ENCODE measurements at places on chromosomes 2 and 18. TPM values are rescaled to one million over a fixed set of nuclear protein-coding genes. Genes with fewer than 3 reads are reported as not detected.
A peak's percentile ranks its signal among the peaks of the same experiment; 100 is the strongest.

DNA sequence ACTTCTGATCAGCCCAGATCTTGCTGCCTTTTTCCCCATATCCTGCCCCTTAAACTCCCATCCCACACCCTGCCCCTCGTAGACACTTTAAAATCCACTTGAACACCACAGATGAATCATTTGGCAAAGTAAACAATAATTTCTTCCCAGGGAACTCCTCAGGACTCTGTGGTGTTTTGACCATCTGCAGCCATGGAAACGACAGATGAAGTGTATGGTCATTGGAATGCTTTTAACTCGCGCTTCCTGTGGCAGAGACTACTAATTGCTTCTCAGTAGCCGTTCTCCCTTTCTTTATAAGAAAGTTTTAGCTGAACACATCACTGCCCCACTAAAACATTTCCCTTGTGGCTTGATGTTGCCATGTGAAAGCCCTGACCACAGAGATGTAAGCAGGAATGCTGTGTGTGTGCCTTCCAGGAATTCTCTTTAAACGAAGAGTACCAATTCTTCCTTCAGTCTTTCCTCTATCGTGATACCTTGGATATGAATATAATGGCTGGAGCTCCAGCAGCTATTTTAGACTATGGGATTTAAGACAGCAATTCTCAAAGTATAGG, 92.7 kb upstream of the PARD3B start:
- peaks cover 22% of the 10 kb centered on the region for H3K4me1 ChIP-seq
- H3K27me3 ChIP-seq: no peaks in the 10 kb centered on the region
- peak; percentile 96 for DNase-seq
- H3K36me3 ChIP-seq: no peaks in the 10 kb centered on the region

- peaks cover 47% of the 10 kb centered on the region for H3K4me1 ChIP-seq
- H3K27ac ChIP-seq: peak overlapping the region; percentile 95
- no peaks in the 10 kb centered on the region for H3K27me3 ChIP-seq
- H3K36me3 ChIP-seq: no peaks in the 10 kb centered on the region
Observed at GRCh38 chr18:12608301-12608700, 49.6 kb downstream of the SPIRE1 start.

DNA sequence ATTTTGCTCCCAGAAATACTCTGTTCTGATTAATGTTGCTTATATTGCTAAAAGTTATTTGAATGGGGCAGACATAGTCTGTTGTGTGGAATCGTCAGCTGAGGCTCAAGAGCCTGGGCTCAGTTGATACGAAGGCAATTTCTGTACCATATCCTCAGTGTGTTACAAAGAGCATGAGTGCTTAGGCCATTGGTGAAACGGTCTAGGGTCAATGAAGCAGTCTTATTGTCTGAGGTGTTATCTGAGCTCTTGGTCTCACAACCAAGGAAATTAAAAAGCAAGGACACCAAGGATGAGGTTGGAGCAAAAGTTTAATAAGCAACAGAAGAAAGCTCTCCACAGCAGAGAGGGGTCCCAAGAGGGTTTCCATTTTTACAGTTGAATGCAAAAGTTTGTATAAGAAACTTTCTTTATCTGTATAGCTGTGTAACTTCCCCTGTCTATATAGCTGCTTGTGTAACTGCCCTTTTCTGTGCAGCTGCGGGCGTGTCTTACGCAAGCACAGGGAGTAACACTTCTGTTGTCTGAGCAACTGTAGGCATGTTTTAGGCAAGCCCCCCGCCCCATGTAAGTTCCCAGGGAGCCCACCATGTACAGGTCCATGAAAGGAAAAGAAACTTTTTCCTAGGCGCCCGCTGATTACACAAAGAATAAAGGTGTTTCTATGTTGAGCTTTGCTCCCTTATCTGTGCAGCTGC, 40.6 kb upstream of the DSC1 start:
- H3K27me3 ChIP-seq: no peaks in the 10 kb centered on the region
- no peak overlapping the region for H3K4me3 ChIP-seq
- no peak for DNase-seq
- peaks cover 40% of the 10 kb centered on the region for H3K4me1 ChIP-seq
- no peak overlapping the region for H3K27ac ChIP-seq

- H3K4me3 ChIP-seq: no peak overlapping the region
- no peak overlapping the region for H3K27ac ChIP-seq
- peak; percentile 47 for DNase-seq
- H3K36me3 ChIP-seq: no peaks in the 10 kb centered on the region
- no peaks in the 10 kb centered on the region for H3K4me1 ChIP-seq
Observed at GRCh38 chr2:146370826-146371225, 1474.0 kb upstream of the ACVR2A start.

- H3K27ac ChIP-seq: no peak overlapping the region
- no peak for DNase-seq
- H3K27me3 ChIP-seq: peaks cover 30% of the 10 kb centered on the region
- H3K36me3 ChIP-seq: no peaks in the 10 kb centered on the region
- peaks cover 18% of the 10 kb centered on the region for H3K4me1 ChIP-seq
Observed at GRCh38 chr18:10011751-10012150, 97.9 kb downstream of the VAPA start.

- H3K36me3 ChIP-seq: no peaks in the 10 kb centered on the region
- no peaks in the 10 kb centered on the region for H3K27me3 ChIP-seq
- DNase-seq: no peak
- H3K4me3 ChIP-seq: no peak overlapping the region
- H3K27ac ChIP-seq: no peak overlapping the region
Observed at GRCh38 chr2:176149481-176149938, 1.8 kb upstream of the HOXD4 start.

- H3K36me3 ChIP-seq: no peaks in the 10 kb centered on the region
- no peak overlapping the region for H3K4me3 ChIP-seq
- H3K27ac ChIP-seq: no peak overlapping the region
- peak; percentile 33 for DNase-seq
Observed at GRCh38 chr2:51516667-51517066, 484.7 kb upstream of the NRXN1 start.

- no peak overlapping the region for H3K4me3 ChIP-seq
- no peak for DNase-seq
- H3K36me3 ChIP-seq: peaks cover 3% of the 10 kb centered on the region
- H3K27ac ChIP-seq: no peak overlapping the region
Observed at GRCh38 chr2:20352581-20353216, 2.1 kb upstream of the PUM2 start.

- H3K4me3 ChIP-seq: no peak overlapping the region
- H3K4me1 ChIP-seq: no peaks in the 10 kb centered on the region
- no peak overlapping the region for H3K27ac ChIP-seq
- no peaks in the 10 kb centered on the region for H3K27me3 ChIP-seq
- no peaks in the 10 kb centered on the region for H3K36me3 ChIP-seq
Observed at GRCh38 chr2:225820826-225821225, 421.3 kb downstream of the NYAP2 start.

DNA sequence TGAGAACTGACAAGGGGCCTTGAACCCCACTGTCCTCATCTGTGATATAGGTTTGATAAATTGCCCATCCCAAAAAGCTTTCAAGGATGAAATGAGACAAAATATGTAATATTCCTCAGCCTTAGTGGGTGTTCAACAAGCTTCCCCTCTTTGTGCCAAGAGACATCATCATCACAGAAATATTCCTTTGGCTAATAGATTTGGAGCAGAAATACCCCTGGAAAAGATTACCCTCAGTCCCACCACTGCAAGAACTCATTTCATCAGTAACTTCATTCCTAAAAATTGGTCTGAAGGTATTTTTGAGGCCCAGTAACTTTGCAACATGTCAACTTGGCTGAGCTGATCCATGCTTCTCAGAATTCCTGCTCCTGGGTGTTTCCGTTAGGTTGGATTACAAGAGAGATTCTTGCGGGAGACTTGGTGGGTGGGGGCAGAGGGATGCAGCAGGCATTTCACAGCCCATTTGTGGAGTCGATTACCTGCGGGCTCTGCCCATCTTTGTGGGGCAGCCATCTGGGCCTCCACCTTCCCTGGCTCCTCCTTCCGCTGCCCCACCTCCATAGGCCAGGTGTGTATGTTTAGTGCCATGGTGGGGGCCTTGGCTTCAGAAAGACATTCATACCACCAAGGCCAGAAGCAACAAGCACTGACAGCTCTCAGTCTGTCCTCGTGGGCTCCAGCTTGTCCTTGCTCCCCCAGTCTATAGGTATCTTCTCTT, 263.9 kb downstream of the GLI2 start:
- no peaks in the 10 kb centered on the region for H3K4me1 ChIP-seq
- no peak for DNase-seq
- no peak overlapping the region for H3K4me3 ChIP-seq
- no peak overlapping the region for H3K27ac ChIP-seq

- H3K27me3 ChIP-seq: peaks cover 18% of the 10 kb centered on the region
- H3K27ac ChIP-seq: no peak overlapping the region
- H3K36me3 ChIP-seq: no peaks in the 10 kb centered on the region
- no peak for DNase-seq
- H3K4me3 ChIP-seq: no peak overlapping the region
- H3K4me1 ChIP-seq: no peaks in the 10 kb centered on the region
Observed at GRCh38 chr2:239814861-239815601, 210.1 kb downstream of the NDUFA10 start.

DNA sequence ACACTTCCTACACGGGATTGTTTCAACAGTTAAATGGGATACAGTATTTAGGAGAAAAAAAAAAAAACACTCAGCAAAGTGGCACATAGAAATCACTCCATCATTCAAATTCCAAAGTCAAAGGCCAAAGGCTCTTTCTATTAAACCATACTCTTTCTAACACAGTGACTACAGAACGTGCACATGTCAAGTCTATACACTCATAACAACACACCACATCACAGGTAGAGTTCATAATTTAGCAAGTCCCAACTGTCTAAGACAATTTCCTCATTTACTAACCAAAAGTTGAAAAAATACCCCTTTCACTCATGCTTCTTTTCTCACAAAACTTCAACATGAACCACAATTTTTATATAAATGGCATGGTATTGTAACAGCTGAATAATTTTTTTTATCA, 70.8 kb downstream of the MBOAT2 start:
- H3K4me1 ChIP-seq: no peaks in the 10 kb centered on the region
- H3K27me3 ChIP-seq: no peaks in the 10 kb centered on the region
- no peak overlapping the region for H3K27ac ChIP-seq
- peaks cover 12% of the 10 kb centered on the region for H3K36me3 ChIP-seq

- H3K27ac ChIP-seq: no peak overlapping the region
- H3K27me3 ChIP-seq: peaks cover 8% of the 10 kb centered on the region
- no peaks in the 10 kb centered on the region for H3K4me1 ChIP-seq
- no peak for DNase-seq
Observed at GRCh38 chr2:66661253-66662173, 226.6 kb downstream of the MEIS1 start.

GRCh38 chr2:137172162-137172561, 406.8 kb downstream of the THSD7B start:
- H3K27me3 ChIP-seq: no peaks in the 10 kb centered on the region
- DNase-seq: no peak
- H3K27ac ChIP-seq: no peak overlapping the region
- H3K4me3 ChIP-seq: no peak overlapping the region

The C2orf81 gene
- total RNA-seq: 1.6 TPM

The FAM124B gene
- total RNA-seq: not detected

The ELOA2 gene
- total RNA-seq: not detected

The EN1 gene
- total RNA-seq: 2.3 TPM

The BAZ2B gene
- total RNA-seq: 19.6 TPM

The KCNS3 gene
- 7.9 TPM for total RNA-seq

The LYPD1 gene
- total RNA-seq: 18.7 TPM

All from PC-3 (cell line).